NCI-H2171 treated with DMSO at 0.1 percent for 48 hours (cell line): ENCODE measurements at places on chromosomes 11 and 22.

- no peak for DNase-seq
These were observed 10.6 kb upstream of the NPAS4 start for GRCh38 chr11:66410191-66410590.

- DNase-seq = no peak
These were observed 62.6 kb downstream of the FLRT1 start for GRCh38 chr11:64098318-64098831.

DNA sequence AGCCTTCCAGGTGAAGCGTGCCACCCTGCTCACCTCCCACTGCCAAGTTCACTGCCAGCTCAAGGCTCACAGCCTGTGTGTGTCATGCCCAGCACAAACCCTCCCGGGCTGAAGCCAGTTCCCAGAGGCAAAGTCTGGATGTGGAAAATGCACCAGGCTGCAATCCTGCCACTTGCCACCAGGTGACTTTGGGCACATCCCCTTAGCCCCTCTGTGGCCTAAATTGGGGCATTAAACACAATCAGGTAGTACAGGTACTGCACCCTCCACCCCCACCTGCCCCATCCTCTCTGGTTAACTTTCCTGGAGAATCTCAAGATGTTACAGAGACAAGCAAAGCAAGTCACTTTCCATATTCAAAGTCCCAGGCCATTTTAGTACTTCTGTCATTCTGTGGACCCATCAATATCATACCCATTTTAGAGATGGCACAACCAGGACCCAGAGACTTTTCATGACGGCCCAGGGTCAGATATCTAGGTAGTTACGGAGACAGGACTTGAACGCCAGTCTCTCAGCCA lies 1.8 kb upstream of the RASD2 start:
- no peak for DNase-seq

DNA sequence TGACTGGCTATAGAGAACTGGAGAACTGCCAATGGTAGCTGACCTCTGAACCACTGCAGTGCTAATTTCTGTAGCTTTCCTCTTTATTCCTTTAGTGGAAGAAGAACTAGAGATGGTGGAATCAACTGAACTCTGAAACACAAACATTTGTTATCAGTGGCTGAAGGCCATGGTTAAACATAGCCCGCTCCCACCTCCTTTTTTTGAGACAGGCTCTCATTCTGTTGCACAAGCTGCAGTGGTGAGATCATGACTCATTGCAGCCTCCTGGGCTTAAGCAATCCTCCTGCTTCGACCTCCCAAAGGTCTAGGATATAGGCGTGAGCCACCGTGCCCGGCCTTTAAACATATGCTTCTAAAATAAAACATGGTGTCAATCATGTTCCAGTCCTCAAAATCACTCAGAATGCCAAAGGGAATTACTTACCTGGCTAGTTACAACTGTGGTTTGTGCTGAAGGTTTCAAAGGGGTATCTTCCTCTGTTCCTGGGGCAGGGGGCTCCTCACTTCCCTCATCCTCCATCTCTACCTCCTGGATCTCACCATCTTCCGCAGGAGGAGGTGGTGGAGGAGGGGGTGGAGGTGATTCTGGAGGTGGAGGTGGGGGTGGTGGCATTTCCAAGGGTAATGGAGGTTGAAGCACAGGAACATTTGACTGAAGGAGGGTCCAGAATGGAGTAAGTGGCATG lies 9.0 kb upstream of the AGBL2 start:
- DNase-seq = no peak

DNA sequence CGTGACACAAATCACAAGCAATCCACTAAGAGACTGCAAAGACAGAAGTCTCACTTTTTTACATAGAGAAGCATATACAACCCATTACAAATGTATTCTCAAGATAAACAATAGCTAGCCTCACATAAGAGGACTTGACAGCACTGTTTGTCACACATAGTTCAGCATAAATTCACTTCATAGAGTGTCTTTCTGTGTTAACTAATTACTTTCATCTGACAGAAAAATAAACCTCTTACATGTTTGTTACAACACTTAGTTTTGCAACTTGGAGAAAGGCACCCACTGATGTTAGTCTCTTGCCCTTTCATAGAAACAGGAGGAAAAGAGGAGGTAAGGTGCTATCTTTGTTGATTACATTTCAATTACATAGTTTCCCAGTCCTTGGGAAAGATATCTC lies 2221.9 kb upstream of the RAG2 start:
- no peak for DNase-seq

- DNase-seq = peak; percentile 51
These were observed 48.1 kb upstream of the SPATA19 start for GRCh38 chr11:133893381-133893780.

- DNase-seq = peak; percentile 73
These were observed 16.8 kb downstream of the PRR5L start for GRCh38 chr11:36312611-36313472.

- no peak for DNase-seq
These were observed 78.4 kb downstream of the MN1 start for GRCh38 chr22:27723158-27723557.

DNA sequence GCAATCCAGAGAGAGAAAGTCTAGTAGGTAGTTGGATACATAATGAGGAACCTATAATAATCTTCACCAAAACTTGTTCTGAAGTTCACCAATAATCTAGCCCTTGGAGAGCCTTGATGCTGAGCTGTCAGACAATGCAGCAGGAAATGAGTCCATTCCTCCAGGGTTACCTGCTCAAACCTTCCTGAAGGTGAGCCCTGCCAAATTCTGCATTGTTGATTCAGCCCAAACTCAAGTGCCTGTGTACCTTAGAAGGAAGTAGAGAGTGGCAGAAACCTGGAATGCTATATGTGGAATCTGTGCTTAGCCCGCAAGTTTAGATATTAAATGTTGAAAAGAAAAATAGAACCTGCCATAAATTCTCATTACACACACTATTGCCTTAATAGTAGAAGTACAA lies 77.4 kb upstream of the SPON1 start:
- DNase-seq = no peak

DNA sequence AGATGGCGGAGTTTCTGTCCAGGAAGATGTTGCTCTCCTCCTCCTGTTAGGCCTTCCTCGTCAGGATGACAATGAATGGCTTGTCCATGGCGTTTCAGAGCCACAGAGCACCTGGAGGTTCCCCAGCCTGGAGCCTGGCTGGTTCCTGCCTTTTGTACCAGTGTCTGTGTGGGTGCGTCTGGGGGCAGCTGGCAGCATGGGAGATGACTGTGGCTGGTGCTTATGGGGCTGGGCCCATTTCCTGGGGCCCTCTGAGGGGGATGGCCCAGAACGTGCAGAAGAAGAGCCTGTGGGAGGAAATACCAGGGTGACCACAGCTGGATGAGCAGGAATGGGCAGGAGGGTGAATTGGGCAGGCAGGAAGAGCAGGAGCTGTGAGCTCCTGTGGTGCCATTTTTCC lies 6.7 kb downstream of the SLC37A2 start:
- DNase-seq = no peak

DNA sequence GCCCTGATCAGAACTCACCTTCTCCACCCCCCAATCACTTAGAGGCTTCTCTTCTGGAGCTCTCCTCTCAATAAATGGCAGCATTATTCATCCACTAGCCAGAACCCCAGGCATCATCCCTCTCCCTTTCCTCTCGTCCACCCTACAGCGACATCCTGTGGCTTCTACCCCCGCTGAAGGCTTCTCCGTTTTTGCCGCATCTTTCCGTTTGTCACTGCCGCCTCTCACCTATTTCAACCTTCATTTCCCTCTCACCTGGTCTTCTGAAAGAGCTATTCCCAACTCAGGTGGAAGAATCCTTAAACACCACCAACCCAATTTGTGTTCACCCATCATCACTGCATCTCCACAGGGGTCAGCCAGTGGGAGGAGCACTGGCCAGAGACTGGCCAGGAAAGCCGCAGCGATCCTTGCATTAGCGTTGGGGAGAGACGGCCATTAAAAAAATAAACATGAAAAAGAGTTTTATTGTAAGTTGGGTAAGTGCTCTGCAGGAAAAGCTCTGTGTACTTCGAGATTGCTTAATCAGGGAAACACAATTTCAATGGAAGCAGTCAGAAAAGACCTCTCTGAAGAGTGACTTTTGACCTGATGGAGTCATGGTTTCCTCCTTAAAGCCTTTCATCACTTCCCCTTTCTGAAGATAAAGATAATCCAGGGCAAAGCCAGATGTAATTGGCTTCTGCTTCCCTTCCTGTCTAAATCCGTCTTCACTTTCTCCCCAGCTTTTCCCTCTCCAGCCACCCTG lies 36.7 kb downstream of the SPATA19 start:
- DNase-seq = no peak

DNA sequence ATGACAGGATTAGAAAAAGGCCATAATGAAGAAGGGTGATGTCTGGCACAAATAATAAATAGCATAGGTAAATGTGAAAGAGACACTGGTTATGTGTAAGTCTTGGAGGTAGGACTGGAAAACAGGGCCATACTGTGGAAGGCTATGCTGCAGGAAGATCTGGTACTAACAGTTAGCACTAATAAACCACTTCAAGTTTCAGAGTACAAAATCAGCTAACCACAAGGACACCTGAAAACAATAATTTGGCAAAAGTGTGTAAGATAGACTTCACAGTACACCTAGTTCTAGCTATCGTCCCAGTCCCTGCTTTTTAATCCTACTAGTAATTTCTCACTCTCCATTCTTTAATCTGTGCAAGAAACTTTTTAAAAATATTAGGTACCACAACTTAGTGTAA lies 44.3 kb downstream of the CWF19L2 start:
- DNase-seq = no peak

GRCh38 chr11:87252869-87253268 lies 215.1 kb downstream of the TMEM135 start:
- no peak for DNase-seq

DNA sequence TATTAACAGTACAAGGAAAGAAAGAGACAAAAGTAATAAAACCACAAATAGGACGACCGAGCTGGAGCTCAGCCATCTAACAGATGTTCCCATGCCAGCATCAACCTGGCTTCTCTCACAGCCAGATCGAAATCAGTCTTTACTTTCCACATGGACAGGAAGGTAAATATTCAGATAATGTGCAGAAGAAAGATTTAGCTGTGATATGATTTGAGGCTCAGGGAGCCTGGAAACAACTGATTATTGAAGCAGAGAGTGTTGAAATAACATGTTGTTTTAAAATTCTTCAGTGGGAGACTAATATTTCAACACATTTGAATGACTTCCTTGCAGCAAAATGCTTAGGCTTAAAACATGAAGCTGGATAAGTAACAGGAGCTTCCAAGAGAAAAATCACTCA lies 546.8 kb downstream of the ETS1 start:
- DNase-seq = no peak

DNA sequence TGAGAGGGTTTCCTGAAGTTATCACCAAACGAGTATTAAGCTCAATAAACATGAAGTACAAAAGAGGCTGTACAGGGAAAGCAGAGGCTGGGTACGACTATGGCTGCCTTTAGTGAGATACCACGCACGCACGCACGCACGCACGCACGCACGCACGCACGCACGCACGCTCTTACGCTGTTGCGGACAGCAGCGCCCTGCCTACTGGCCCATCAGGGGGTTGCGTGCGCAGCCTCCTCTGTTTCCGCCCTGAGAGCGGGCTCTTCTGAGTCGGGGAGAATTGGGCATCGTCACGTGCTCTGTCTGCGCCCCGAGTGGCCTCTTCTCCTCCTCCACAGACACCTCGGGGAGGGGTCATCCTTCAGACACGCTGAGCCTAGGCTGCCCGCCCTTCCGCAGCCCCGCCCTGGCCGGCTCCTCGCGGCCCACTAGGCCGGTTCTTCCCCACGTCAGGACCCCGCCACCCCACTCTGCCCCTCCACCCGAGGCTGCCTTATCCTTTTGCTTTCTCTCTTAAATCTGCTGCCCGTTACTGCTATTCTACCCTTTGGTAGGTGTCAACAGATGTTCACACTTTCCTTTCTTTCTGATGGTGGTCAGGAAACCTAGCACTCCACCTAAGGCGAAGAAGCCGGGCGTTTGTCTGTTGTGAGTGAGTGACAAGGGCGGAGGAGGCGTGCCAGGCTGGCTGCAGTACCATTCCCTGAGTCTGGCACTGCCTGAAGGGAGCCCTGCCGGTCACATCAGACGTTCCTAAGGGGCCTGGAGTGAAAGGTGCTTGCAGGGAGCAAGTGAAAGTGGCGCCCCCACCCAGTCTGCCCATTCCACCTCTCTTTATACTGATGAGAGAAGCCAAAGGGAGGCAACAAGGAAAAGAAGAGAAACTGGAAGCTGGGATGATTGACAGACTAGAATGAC lies 300.4 kb upstream of the B3GAT1 start:
- no peak for DNase-seq

DNA sequence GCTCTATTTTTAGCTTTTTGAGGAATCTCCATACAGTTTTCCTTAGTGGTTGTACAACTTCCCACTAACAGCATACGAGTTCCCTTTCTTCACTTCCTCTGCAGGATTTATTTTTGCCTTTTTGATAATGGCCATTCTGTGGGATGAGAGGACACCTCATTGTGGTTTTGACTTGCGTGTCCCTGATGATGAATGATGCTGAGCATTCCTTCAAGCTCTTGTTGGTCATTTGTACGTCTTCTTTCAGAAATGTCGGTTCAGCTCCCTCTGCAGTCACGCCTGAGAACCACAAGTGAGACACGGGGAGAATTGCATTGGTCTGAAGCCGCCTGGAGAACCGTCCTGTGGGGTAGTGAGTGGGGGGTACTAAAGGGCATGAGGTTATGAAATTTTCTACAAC lies 2.0 kb upstream of the KRTAP5-10 start:
- no peak for DNase-seq

DNA sequence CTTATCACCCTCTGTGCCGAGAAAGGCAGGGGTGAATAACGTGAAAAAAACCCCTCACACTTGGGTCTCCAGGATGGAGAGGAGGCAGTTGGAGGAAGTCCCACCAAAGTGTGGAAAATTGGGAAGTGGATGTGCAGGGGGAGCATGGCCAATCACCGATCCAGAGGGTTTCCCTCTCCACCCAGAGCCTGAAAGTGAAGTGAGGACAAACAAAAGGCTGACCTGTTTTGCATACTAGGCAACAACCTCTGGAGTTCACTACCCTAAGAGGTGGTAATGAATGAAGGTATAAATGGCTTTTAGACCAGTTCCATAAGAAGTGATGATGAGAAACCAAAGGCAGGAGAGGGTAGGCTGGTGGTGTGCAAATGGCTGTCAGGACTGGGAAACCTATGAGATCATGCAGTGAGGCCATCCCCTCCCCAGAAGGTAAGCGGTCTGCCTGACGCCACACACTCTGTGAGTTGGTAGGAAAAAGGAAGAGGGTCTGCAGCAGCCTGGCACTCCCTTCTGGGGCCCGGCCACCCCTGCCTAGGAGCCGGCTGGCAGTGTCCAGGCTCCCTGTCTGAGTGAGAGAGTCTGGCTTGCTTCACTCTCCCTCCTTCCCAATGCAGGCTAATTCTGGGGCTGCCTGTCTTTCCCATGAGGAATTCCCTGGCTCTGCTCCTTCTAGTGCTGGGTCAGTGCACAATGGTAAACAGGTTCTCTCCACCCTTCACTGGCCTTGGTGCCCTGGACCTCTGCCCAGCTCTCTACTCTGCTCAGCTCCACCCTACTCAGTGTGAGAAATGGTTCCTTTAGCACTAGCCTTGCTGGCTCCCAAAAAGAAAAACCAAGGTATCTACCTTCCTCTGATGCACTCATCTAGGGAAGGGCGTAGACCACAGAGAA lies 15.6 kb downstream of the TBC1D10A start:
- no peak for DNase-seq

GRCh38 chr11:1619449-1619848 lies 2.5 kb downstream of the KRTAP5-4 start:
- no peak for DNase-seq
